ENCODE measurements at places on chromosomes 3 and 15.

- DNase-seq = no peak
Observed at GRCh38 chr3:141280086-141280485, 48.5 kb downstream of the PXYLP1 start.

DNA sequence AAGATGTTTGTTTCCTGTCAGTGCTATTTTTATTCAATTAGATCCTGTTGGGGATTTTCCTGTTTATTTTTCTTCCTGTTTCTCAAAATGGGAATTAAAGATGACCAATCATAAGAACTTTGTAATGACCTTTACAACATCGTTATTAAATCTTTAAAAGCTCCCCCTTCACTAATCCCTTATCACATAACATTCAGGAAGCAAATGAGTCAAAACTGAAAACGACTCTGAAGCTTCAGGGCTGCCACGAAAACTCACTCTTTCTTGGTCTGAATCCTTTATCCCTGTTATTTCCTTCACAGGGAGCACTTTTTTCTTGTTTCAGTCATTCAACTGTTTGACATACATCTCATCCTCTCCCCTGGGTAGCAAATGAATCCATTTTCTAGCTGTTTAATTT is 75.8 kb upstream of the MB21D2 start:
- DNase-seq = no peak

GRCh38 chr3:46124216-46125177 is 83.6 kb downstream of the CCR1 start:
- no peak for DNase-seq

GRCh38 chr3:14265246-14265962 is 86.8 kb downstream of the LSM3 start:
- no peak for DNase-seq

DNA sequence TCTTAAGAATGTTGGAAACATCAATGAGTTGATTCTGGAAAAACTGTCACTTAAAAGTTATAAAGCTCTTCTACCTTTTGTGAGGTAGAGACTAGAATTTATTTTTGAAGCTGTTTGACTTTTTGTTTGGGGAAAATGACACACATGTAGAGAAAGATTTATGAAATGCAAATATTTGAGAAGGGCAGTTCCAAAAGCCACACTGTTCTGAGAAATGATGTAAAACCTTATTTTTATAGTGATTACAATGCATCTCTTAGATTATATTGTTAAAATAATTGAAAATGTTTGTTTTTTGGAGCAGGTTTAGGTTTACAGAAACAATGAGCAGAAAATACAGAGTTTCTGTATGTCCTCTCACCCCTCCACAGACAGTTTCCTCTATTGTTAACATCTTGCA is 116.1 kb upstream of the CMC1 start:
- no peak for DNase-seq
